T-helper 2 cell treated with Interferon-gamma antibody and Interleukin-4, amounts not matched to agents 5 μg/mL and 100 μg/mL, for 36 hours (primary cell): ENCODE measurements at places on chromosomes 7 and 10.

GRCh38 chr7:100190048-100190711 lies 12.5 kb downstream of the STAG3 start:
- no peaks in the 10 kb centered on the region for H3K27me3 ChIP-seq
- peaks cover 2% of the 10 kb centered on the region for H3K36me3 ChIP-seq
- peak overlapping the region; percentile 46 for H3K27ac ChIP-seq
- no peak for DNase-seq

DNA sequence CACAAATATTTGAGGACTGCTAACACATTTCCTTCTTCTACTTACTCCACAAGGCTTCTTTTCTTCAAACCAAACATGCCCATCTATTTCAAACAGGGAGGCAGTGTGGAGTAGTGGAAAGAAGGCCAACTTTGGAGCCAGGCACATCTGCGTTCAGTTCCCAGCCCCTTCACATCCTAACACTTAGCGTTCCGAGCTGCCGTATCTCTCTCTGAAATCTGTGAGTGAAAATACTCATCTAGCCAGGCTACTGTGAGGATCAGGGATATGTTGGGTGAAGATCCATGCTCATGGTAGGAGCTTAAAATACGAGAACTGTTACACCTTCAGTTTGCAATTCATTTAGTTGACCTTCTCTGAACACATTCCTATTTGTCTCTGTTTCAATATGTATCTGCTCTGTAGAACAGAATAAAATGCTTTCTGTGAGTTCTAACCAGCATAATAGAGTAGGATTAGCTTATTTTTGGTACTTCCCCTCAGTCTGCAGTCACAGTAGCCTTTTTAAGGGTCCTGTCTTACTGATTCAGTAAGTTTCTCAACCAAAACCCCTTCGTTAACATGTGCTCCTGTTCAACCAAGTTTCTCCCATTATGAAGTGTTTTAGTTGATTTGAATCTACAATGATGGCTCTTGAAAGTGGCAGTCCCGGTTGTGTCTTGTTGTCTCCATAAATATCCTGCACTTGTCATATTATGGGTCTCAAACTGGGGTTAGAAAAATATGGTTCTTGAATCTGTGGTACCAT lies 3.3 kb upstream of the MEST start:
- H3K4me1 ChIP-seq, result peaks cover 16% of the 10 kb centered on the region
- DNase-seq, result no peak
- peaks cover 84% of the 10 kb centered on the region for H3K27me3 ChIP-seq
- H3K36me3 ChIP-seq, result no peaks in the 10 kb centered on the region
- H3K27ac ChIP-seq, result no peak overlapping the region

DNA sequence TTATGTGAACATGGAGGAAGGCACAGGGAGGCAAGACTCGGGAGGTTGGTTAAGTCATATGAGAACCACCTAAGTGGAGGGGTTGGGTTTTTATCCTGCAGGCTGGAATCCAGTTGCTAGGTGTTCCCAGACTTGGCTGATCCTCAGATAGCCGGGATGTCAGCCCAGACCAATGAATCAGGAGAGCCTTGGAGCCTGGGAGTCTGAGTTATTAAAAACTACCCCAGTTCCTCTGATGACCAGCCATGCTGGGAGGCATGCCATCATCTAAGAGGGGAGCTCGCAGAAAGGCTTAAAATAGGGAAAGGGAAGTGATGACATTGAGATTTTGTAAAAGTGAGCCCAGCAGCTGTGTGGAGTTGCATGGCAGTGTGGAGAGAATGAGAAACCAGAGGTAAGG lies 238.1 kb downstream of the ZNF248 start:
- no peaks in the 10 kb centered on the region for H3K4me1 ChIP-seq
- H3K4me3 ChIP-seq, result no peak overlapping the region
- H3K27ac ChIP-seq, result no peak overlapping the region
- no peaks in the 10 kb centered on the region for H3K27me3 ChIP-seq

DNA sequence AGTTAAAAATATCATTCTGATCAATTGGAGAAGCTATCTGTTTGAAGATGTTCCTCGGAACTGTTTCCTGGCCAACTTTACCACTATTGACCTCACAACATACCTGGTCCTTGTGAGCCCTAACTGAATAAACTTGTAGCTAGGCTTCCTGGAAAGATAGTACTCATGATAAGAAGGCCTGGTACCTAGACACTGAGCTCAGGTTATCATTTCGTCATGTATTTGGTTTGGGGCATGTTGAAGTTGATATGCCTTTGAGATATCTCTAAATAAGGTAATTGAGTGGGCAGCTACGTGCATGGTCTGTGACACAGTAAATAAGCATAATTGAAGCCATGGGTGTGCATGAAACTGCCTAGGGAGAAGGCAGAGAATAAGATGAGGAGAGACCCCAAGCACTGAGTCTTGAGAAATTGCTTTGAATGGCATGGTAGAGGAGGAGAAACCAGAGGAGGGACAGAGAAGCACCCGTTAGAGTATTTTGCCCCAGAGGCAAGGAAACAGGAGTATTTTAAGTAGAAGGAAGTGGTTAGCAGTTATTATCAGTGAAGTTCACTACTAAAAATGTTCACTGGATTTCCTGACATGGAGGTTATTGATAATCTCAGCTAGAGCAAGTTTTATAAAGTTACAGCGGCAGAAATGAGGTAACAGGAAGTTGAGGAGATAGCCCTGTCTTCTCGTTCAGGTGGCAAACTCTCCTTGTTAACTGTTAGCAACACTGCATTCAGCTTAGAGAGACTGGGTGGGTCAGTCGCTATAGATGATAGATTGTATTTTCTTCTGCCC lies 55.6 kb downstream of the CC2D2B start:
- H3K36me3 ChIP-seq, result peaks cover 27% of the 10 kb centered on the region
- DNase-seq, result peak; percentile 27
- peaks cover 32% of the 10 kb centered on the region for H3K4me1 ChIP-seq
- H3K4me3 ChIP-seq, result peak overlapping the region; percentile 70
- no peaks in the 10 kb centered on the region for H3K27me3 ChIP-seq

- H3K4me1 ChIP-seq, result peaks cover 5% of the 10 kb centered on the region
- no peak overlapping the region for H3K4me3 ChIP-seq
- peak; percentile 33 for DNase-seq
Measured at GRCh38 chr7:143929224-143929920, 5.7 kb upstream of the OR2F2 start.

GRCh38 chr7:101681170-101682007 lies 52.3 kb upstream of the MYL10 start:
- no peak overlapping the region for H3K4me3 ChIP-seq
- H3K27ac ChIP-seq, result no peak overlapping the region
- no peaks in the 10 kb centered on the region for H3K27me3 ChIP-seq
- DNase-seq, result no peak
- H3K36me3 ChIP-seq, result no peaks in the 10 kb centered on the region

DNA sequence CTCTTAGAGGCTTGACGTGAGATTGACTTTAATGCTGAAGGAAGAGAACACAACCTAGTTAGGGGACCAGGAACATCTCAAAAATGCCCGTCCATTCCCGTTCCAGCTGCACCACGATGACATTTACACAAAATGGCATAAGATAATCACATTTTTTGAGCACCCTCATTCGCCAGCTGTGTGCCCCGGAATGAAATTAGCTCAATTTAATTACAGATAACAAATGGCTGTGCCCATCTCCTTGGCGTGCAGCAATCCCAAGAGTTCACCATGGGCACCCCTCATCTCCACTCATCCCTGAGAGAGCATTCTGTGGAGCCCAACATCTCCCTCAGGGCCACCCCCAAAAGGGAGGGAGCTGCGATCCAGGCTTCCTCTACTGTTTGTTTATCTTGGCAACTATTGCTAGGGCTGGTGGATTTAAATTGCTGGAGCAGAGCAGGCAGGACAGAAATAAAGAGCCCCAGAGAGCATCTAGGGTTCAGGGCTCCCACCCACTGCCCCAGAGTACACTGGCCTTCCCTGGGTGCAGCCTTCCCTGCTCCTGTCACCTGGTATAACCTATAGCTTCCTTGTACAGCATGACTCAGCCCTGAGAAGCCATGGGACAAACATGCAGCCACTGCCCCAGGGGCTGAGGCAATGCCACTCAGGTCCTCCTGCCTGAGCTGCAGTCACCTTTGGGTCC lies 263.5 kb downstream of the ZEB1 start:
- H3K27ac ChIP-seq, result no peak overlapping the region
- peaks cover 2% of the 10 kb centered on the region for H3K4me1 ChIP-seq
- no peak for DNase-seq
- H3K4me3 ChIP-seq, result no peak overlapping the region
- no peaks in the 10 kb centered on the region for H3K36me3 ChIP-seq

GRCh38 chr10:90751107-90751997 lies 106.5 kb downstream of the HTR7 start:
- no peaks in the 10 kb centered on the region for H3K36me3 ChIP-seq
- peaks cover 40% of the 10 kb centered on the region for H3K27me3 ChIP-seq

DNA sequence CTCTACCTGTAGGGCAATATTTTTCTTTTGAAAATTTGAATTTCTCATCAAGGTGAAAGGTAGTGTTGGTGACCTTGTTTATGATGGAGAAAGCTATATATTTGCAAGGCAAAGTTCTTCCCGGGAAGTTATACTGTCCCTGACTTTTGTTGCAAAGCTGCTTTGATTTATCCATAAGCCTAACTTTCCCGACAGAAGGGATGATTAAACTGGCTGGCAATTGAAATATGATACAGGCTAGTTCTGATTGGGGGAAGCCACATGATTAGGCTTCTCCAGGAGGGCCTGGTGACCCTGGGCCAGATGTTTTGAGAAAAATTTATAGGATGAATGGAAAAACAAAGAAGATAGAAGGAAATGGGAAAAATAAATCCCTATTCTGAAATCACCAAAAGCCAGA lies 215.5 kb downstream of the ACTR3B start:
- H3K27me3 ChIP-seq, result no peaks in the 10 kb centered on the region
- no peak overlapping the region for H3K27ac ChIP-seq
- H3K4me1 ChIP-seq, result no peaks in the 10 kb centered on the region
- DNase-seq, result no peak
- H3K4me3 ChIP-seq, result no peak overlapping the region

DNA sequence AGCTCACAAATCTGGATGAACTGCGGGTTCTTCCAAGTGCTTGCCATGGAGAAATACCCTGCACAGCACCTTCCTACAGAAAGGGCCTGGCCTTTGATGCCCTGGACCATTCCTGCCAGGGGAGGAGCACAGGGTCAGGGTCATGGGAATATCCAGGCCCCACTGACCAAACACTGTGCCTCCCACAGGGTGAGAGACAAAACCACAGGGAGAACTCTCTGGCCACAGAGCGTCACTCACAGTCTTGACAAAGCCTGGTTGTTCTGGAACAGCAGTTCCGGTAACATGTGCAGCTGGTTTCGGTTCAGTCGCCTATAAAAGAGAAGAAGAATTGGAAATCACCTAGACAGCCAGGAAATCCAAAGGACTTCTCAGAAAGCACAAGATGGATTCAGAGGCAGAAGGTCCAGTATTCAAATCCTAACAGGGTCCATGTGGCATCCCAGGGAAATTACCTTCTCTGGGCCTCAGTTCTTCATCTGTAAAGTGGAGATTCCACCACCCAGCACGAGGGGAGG lies 28.1 kb downstream of the SLIT1 start:
- no peaks in the 10 kb centered on the region for H3K27me3 ChIP-seq
- no peak overlapping the region for H3K27ac ChIP-seq
- no peaks in the 10 kb centered on the region for H3K4me1 ChIP-seq
- H3K36me3 ChIP-seq, result no peaks in the 10 kb centered on the region
- no peak overlapping the region for H3K4me3 ChIP-seq
- no peak for DNase-seq

GRCh38 chr7:102244601-102245000 lies 42.1 kb upstream of the SH2B2 start:
- no peak for DNase-seq
- H3K4me1 ChIP-seq, result no peaks in the 10 kb centered on the region
- no peaks in the 10 kb centered on the region for H3K36me3 ChIP-seq
- no peak overlapping the region for H3K4me3 ChIP-seq
- no peak overlapping the region for H3K27ac ChIP-seq
- H3K27me3 ChIP-seq, result no peaks in the 10 kb centered on the region

GRCh38 chr10:64977915-64978314 lies 1456.7 kb downstream of the REEP3 start:
- H3K36me3 ChIP-seq, result no peaks in the 10 kb centered on the region
- no peak for DNase-seq
- no peaks in the 10 kb centered on the region for H3K4me1 ChIP-seq
- H3K27me3 ChIP-seq, result no peaks in the 10 kb centered on the region

DNA sequence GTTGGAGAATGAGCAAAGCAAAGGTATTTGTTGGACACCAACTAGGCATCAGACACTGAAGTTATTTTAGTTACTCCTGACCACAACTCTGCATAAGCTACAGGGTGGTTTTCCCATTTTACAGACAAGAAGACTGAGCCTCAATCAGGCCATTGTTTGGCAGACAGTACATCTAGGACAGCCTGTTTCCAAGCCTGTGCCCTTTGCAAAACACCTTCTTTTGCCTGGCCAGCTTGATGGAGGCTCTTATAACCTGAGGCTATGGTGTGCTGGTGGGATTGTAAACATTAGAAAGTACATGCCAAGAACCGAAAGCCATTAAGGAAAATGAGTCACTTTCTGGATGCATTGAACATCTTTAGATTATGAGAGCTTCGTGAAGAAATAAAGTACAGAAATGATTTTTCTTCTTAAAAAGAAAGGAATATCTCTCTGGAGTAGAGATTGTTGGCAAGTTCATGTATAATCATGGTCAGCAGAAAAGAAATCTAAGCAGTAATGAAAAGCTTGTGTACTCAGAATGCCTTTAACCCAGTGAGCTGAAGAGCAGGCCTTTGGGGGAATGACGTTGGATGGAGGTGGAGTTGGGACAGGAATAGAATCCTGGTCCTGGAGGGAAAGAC lies 140.6 kb downstream of the KIAA1217 start:
- H3K36me3 ChIP-seq, result no peaks in the 10 kb centered on the region
- no peaks in the 10 kb centered on the region for H3K27me3 ChIP-seq
- H3K4me1 ChIP-seq, result no peaks in the 10 kb centered on the region
- no peak for DNase-seq
- no peak overlapping the region for H3K4me3 ChIP-seq
- H3K27ac ChIP-seq, result no peak overlapping the region

- no peaks in the 10 kb centered on the region for H3K36me3 ChIP-seq
- H3K27ac ChIP-seq, result no peak overlapping the region
- H3K4me1 ChIP-seq, result no peaks in the 10 kb centered on the region
Measured at GRCh38 chr10:21327289-21327993, 198.0 kb downstream of the SKIDA1 start.

- peak overlapping the region; percentile 17 for H3K27ac ChIP-seq
- H3K4me1 ChIP-seq, result peaks cover 25% of the 10 kb centered on the region
- H3K27me3 ChIP-seq, result no peaks in the 10 kb centered on the region
- DNase-seq, result peak; percentile 66
- H3K4me3 ChIP-seq, result no peak overlapping the region
Measured at GRCh38 chr7:130180571-130181262, 24.5 kb downstream of the TMEM209 start.

- no peaks in the 10 kb centered on the region for H3K27me3 ChIP-seq
- no peak overlapping the region for H3K27ac ChIP-seq
- no peaks in the 10 kb centered on the region for H3K36me3 ChIP-seq
- no peak for DNase-seq
Measured at GRCh38 chr7:145511004-145511403, 605.6 kb upstream of the CNTNAP2 start.

DNA sequence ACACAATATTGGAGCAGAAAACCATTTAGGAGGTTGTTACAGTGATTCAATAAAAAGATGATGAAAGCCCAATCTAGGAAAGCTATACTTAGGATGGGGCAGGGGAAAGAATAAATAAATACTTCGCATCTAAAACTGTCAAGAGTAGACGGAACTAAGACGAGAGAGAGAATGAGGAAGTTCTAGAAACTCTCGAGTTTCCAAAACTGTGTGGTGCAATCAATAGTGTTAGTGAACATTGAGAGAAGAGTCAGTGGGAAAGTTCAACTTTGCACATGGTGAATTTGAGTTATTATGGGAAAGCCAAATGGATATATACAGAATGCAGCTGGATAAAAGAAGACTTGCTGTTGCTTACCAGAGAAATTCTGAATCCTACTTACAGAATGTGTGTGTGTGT lies 133.8 kb upstream of the MEOX2 start:
- no peak overlapping the region for H3K27ac ChIP-seq
- H3K36me3 ChIP-seq, result no peaks in the 10 kb centered on the region
- H3K4me1 ChIP-seq, result no peaks in the 10 kb centered on the region
- H3K4me3 ChIP-seq, result no peak overlapping the region
